ENCODE measurements at places on chromosomes 6 and 20. TPM values are rescaled to one million over a fixed set of nuclear protein-coding genes. Genes with fewer than 3 reads are reported as not detected.

Gene NCOA5
- 69.5 TPM for total RNA-seq

Gene SOBP
- total RNA-seq = 23.0 TPM

Gene PRICKLE4
- 4.1 TPM for total RNA-seq

Gene SPACA1
- total RNA-seq = not detected

Gene C6orf15
- not detected for total RNA-seq

Gene CAGE1
- 0.16 TPM for total RNA-seq

Gene HUS1B
- 0.59 TPM for total RNA-seq

Gene ID4
- total RNA-seq = 106 TPM

Gene BMP5
- 2.4 TPM for total RNA-seq

Gene RTN4IP1
- 9.8 TPM for total RNA-seq

Gene ANKRD66
- total RNA-seq = not detected

Gene ARID1B
- 102 TPM for total RNA-seq

Gene CST3
- total RNA-seq = 145 TPM

Gene RRAGD
- total RNA-seq = 14.0 TPM

Gene TPX2
- 210 TPM for total RNA-seq

Gene PCMTD2
- total RNA-seq = 65.4 TPM

Gene INSM1
- 22.6 TPM for total RNA-seq

Gene PRND
- not detected for total RNA-seq

Gene RIOK1
- 31.1 TPM for total RNA-seq

Gene CAPN11
- not detected for total RNA-seq

Gene DNMT3B
- 58.0 TPM for total RNA-seq

Gene HLA-F
- 0.98 TPM for total RNA-seq

Gene SLCO4A1
- 7.0 TPM for total RNA-seq

Gene TCF21
- not detected for total RNA-seq

Gene CCM2L
- total RNA-seq = 0.14 TPM

Gene SLC17A1
- total RNA-seq = not detected

Gene ECT2L
- not detected for total RNA-seq

Gene FKBP1C
- 1.5 TPM for total RNA-seq

Gene RFX6
- total RNA-seq = not detected

Gene WFDC2
- 7.4 TPM for total RNA-seq

Gene GPR6
- not detected for total RNA-seq
